ENCODE measurements at places on chromosomes 7 and 10.

DNA sequence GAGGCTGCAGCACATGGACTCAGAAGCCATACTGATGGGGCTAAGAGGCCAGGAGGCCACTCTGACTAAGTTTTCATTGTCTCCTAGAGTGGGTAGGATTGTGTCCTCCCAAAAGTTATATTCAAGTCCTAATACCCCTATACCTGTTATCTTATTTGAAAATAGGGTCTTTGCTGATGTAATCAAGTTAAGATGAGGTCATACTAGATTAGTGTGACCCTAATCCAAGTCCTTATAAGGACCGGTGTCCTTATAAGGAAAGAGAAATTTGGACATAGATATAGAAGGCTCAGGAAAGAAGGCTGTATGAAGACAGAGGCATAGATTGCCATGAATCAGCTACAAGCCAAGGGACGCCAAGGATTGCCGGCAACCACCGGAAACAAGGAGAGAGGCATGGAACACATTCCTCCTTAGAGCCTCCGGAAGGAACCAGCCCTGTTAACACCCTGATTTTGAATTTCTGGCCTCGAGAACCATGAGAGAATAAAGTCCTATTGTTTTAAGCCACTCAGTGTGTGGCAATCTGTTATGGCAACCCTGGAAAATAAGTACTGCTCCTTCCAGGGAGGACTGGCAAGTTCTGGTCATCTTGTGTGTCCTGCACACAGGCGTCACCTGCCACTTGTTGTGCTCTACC, 157.0 kb downstream of the EMX2 start:
- no peak for DNase-seq

- peak; percentile 86 for DNase-seq
Observed at GRCh38 chr7:45136106-45137060, 21.2 kb upstream of the RAMP3 start.

- DNase-seq: peak; percentile 75
Observed at GRCh38 chr7:104931181-104931781, 82.7 kb upstream of the KMT2E start.

- peak; percentile 45 for DNase-seq
Observed at GRCh38 chr10:78044179-78044578, 10.5 kb downstream of the RPS24 start.

GRCh38 chr7:95340491-95340890, 16.2 kb upstream of the PON1 start:
- DNase-seq: no peak

GRCh38 chr7:78234634-78235033, 436.1 kb downstream of the PHTF2 start:
- DNase-seq: no peak

GRCh38 chr7:132371948-132372347, 204.3 kb downstream of the PLXNA4 start:
- DNase-seq: no peak

- no peak for DNase-seq
Observed at GRCh38 chr7:154871928-154872750, 130.8 kb downstream of the PAXIP1 start.

GRCh38 chr7:95397381-95397780, 1.2 kb upstream of the PON3 start:
- DNase-seq: no peak

DNA sequence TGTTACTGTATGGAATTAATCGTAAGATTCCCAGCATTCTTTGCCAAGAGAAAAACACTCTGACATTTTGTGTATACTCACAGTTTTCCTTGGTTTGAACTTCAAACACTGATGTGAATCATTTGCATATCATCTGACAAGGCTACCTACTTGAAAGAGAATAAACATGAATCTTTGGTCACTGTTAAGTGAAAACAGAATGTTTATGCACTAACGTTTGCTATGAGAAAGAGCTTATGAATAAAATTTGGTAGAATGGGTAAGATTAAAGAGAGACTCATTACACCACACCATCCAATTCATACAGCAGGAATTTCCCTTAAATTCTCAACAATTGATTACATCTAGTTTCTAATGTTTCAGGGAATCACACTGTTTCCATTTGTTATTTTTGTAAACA, 46.6 kb downstream of the MACC1 start:
- no peak for DNase-seq

DNA sequence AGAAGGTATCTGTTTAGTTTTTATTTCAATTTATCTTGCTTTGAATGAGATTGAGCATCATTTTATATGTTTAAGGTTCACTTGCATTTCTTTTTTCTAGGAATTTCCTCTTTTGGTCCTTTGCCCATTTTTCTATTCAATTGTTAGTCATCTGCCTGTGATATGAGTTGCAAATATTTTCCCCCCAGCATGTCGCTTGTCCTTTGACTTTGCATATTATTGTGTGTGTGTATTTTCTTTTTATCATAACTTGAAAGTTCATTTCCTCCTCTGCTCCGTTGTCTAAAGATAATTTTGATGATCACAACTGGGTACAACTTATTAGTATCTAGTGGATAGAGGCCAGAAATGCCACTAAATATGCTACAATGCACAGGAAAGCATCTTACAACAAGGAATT, 132.7 kb upstream of the MDFIC start:
- no peak for DNase-seq

- no peak for DNase-seq
Observed at GRCh38 chr7:28132959-28133870, 47.4 kb downstream of the JAZF1 start.

GRCh38 chr10:126014309-126014708, 117.9 kb downstream of the FANK1 start:
- DNase-seq: no peak

DNA sequence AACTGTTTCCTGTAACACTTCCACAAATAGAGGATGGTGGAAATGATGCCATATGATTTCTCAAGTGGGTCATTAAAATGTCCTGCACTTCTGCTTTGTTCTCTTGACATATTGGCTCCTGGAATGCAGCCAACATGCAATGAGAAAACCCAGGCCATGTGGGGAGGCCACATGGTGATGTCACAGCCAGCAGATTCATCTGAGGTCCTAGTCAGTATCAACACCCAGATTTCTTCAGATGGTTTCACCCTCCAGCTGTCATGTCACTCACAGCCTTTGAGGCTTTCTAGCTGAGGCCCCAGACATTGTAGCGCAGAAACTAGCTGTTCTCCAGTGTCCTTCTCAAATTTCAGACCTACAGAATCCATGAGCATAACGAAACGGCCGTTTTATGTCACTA, 102.3 kb upstream of the NUPR2 start:
- no peak for DNase-seq

DNA sequence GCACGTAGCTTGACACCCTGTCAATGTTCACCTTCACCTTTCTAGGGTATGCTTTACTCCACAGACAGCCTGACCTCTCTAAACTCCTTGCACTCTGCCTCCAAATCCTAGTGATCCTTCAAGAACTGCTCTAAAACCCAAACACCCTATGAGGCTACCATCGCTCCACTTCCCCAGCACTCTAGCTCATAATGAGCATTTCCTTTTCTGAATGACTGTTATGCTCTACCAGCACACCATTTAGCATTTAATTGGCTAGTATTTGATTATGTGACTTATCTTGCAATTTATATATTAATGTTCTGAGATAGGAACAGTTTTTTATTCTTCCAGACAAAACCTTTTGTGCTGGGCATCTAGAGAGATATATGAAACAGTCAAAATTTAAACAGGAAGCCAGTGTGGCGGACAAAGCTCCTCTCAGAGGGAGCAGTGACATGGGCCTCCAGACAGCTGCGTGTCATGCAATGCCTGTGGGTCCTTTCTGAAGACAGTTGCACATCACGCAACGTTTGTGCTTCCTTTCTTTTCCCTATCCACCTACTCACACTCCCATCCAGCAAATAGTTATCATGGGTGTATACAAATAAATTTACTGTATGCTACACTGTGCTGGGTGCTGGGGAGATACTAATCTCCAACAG, 86.3 kb downstream of the ALOX5 start:
- DNase-seq: no peak

DNA sequence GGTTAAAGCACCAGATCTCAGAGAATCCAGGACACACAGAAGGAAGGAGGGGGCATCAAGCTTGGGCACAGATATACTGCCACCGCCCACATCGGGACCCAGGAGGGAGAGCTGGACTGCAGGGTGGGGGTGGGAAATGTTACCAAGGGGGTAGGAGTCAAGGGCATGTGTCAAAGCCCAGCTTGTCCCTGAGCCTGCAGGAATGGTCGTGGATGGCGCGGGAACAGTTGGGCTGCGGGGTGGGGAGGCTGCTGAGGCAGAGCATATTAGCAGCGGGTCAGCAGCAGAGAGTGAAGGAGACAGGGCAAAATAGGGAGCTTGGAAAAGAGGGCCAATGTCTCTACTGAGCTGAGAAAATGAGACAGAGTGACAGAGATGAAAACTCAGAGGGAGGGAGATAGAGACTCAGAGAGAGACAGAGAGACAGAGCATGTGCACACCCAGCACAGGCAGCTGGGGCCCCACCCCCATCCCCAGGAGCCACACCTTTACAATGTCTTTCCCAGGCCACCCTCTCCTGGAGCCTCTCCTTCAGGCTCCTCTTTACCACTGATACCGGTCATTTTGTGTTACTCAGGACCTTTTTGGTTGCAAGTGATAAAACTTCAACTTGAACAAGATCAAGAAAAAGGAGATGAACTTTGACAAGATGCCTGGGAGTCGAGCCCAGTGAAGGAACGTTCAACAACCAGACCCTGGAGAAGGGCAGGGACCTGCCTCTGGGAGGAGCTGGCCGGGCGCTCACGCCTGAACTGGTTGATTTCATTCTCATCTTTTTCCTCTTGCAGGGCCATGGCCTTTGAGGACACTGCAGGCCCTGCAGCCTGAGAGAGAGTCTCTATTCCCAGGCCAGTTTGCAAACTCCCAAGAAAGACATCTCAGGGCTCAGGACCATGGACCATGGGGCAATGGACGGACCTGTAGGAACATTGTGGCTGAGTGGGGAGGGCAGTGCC, 50.0 kb downstream of the AOC1 start:
- DNase-seq: no peak

DNA sequence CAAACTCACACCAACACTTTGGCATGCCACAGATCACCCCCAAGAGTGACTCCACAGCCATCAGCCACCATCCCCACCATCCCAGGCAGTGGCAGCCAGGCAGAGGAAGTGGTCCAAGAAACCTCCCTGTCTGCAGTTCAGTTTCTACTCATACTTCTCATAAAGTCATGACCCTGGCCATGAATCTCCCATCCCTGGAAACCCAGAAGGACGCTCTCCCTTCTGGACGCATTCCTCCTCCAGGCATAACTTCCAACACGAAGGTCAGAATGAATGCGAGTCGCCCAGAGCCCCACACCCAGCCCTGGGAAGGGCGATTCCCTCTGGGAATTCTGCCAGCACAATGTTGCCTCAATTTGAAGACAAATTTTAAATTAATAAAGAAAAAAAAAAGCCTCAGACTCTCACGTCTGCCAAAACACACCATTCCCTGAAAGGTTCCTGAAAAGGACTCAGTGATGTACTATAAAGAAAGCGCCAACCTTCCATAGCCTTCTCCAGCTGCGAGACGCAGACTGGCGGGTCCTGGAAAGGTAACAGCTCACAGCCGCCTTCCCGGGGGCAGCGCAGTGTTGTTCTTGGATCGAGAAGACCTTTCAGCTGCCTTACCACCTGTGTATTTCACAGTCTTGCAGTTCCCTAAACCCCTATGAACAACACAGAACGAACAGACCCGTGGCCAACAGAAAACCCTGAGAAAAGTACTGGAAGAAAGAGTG, 307.6 kb downstream of the FRMD4A start:
- no peak for DNase-seq

- DNase-seq: peak; percentile 73
Observed at GRCh38 chr7:143047326-143047725, 4.8 kb upstream of the OR6V1 start.

GRCh38 chr7:101823096-101823495, 5.7 kb downstream of the CUX1 start:
- peak; percentile 35 for DNase-seq

DNA sequence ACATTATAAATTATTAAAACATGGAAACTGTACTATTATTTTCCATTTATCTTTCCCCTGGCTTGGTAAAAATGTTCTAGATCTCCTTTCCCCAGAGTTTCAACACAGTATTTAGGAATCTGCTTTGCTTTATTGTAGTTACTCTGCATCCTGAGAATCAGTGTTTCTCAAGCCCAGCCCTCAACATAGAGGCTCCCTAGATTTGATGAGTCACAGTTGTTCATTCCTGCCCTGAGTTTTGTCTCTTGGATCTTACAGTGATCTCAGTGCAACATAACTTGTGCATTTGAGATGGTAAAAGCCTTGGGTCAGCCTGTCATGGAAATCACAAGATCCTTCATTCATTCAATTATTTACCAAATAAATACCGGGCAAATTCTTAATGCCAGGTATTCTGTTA, 63.0 kb downstream of the VAX1 start:
- no peak for DNase-seq

- DNase-seq: no peak
Observed at GRCh38 chr7:103011650-103012049, 62.9 kb downstream of the FBXL13 start.

DNA sequence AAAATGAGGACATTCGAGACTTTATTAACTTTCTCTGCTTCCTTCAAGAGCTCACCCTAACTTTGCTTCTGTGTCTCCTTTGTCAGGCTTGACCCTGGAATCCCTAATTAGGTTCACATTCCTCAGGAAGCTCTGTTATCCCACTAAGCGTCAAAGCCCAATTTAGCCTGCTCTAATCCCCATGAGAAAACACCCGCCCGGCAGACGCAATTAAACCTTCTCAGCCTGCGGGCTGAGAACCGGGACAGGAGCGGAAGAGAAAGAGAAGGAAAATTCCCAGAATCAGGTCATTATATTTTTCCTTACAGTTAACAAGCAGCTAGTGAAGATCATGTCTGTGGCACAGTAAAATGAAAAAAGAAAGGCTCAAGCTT, 93.0 kb downstream of the TNS3 start:
- DNase-seq: peak; percentile 76

DNA sequence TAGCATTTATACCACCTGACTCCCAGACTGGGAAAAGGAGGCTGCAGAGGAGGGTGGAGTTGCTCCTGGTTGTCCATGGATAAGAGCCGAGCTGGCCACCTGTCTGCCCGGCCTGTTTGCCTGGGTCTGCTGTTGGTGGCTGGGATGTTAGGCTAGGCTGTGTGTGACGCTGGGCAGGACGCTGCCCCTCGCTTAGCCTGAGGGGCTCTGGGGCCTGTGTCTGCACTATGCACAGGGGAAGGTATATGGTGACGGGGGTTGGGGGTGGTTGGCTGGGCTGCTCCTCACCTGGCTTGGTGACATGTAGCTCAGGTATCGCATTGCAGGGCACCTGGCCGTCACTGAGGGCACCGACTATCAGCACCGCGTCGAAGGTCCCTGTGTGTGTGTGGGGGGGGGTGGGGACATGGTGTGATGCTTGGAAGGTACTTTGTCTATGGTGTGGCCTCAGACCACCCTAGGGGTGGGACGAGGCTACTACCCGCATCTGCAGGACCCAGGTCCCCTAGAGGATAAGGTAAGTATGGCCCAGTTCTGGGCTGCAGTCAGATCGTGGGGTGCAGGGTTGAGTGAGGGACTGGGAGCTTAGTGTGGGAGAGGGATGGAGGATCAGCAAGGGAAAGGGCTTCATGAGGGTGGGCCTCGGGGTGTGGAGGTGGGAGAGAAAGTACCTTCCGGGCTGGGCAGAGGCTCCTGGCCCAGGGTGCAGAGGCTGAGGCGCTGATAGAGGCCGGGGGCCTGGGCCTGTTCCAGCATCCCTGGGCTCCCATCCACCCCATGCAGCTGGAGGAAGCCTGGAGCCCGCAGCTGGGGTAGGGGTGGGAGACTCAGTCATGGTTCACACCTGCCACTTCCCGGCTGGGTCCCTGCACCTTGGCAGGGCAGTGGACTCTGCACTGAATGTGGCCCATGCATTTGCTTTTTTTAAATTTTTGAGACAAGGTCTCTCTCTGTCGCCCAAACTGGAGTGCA, 2.3 kb downstream of the METTL27 start:
- no peak for DNase-seq

Data from NCI-H82 (cell line).